HEK293T (cell line): ENCODE measurements at places on chromosomes 2 and 18.

- peak; percentile 32 for DNase-seq
Observed at GRCh38 chr2:137467246-137467862, 496.9 kb upstream of the HNMT start.

- DNase-seq, result no peak
Observed at GRCh38 chr2:111119822-111120252, 877 bp upstream of the BCL2L11 start.

GRCh38 chr2:9002637-9003365 is 683 bp downstream of the MBOAT2 start:
- peak; percentile 24 for DNase-seq

GRCh38 chr18:35050705-35051195 is 9.5 kb downstream of the MAPRE2 start:
- DNase-seq, result no peak

DNA sequence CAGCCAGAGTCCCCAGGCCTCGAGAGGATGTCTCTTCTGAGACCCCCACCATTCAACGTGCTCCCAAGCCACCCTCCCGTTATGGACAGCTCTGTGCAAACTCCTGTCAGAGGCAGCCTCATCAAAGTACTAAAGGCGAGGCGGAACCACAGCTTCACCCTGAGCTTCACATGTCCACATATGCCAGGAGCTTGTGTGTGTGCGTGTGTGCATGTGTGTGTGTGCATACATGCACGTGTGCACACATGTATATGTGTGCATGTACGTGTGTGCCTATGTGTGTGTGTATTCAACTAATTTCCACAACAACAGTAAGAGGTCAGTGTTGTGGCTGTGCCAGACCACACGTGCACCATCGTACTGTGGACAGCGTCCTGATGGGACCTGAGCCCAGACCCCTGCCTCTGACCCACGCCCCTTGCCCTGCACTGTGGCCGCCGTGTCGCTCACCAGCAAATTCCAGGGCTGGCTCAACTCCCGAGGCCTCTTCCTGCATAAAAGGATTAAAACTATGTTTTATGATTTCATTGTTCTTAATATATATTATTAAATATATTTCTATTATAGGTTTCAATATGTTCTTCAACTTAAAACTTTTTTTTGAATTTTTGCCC is 444.8 kb downstream of the EIPR1 start:
- no peak for DNase-seq

GRCh38 chr2:147468349-147468748 is 376.5 kb upstream of the ACVR2A start:
- DNase-seq, result no peak

DNA sequence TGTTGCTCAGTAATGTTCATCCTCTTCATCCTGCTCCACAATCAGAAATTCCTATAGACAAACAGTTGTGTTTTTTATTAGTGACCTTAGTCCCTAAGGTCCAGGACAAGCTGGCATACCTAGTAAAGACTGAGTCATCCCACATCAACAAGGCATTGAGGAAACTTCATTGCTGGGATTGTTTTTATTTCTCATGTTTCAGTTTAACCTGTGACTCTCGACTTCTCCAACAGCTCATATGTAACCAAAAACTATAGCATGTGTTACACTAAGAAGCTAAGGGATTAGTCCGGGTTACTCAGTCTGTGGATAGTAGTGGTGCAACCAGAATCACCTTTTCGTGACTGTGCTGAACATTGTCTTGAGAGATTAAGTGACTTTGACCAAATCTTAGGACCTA is 292.1 kb downstream of the RDH14 start:
- DNase-seq, result no peak

GRCh38 chr2:223437788-223438187 is 164.4 kb downstream of the SCG2 start:
- DNase-seq, result no peak

- DNase-seq, result no peak
Observed at GRCh38 chr2:28578774-28579173, 82.9 kb downstream of the PLB1 start.

- DNase-seq, result no peak
Observed at GRCh38 chr2:127072970-127073369, 34.0 kb downstream of the BIN1 start.

GRCh38 chr2:31469648-31470047 is 55.1 kb upstream of the XDH start:
- DNase-seq, result no peak

DNA sequence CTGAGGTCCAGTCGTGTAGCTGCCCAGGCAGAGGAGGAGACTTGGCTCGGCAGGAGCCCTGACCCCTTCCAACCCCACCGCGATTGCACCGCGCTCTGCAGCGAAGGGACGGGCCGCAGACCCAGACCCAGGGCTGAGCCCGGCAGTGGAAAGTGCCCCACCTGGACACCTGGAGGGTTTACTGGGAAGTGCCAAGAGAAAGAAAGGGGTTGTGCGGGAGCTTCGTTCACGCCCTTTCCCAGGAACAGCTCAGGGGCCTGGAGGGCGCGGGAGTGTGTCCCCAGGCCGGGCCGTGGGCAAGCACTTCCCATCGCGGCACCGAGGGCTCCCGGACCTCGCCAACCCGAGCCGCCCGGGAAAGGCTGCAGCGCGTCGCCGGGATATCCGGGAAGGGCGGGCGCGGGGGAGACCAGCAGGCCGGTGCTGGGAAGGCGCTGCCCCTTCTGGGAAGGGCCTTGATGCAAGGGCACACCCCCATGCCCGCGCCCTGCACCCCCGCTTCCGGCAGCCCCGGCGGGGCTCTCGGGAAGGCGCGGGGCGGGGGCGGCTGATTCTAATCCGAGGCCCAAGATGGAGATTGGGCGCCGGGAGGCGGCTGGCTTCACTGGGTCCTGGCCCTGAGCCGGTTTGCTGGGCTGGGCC is 36.1 kb upstream of the MRPL33 start:
- DNase-seq, result no peak

- DNase-seq, result no peak
Observed at GRCh38 chr2:195590861-195591205, 66.2 kb upstream of the SLC39A10 start.

- no peak for DNase-seq
Observed at GRCh38 chr2:65818873-65819451, 386.6 kb upstream of the SPRED2 start.

DNA sequence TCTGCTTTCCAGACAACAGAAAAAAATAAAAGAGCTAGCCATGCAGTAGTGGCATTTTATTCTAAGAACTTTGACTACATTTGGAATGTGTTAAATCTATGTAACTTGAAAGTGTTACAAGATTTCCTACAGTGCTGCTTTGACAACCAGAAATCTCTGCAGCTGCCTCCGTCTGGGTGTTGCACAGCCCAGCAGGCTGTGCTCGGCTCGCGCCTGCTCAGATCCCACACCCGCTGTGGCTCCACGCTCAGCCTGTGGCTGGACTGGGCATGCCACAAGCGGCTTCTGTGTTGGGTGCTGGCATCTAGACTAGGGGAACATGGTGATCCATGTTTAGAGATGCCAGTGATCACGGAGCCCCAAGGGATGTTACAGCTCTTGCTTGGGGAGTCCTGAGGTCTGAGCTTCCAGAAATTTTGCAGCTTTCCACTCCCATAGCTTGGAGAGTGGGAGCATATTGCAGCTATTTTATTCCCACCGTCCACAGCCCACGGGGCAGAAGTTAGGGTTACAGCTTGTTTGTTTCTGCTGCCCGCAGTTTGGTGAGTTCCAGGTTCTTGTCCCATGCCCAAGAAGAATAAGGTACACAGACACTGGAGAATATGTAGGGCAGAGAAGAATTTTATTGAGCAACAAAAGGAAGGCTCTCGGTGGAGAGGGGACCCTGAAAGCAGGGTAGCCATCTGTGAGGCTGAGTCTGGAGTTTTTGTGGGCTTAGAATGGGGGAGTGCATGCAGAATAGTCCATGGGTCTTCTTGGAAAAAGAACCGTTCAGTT is 44.1 kb downstream of the FAM171B start:
- no peak for DNase-seq

- DNase-seq, result no peak
Observed at GRCh38 chr2:160924936-160925353, 235.3 kb upstream of the TANK start.

- no peak for DNase-seq
Observed at GRCh38 chr2:196206804-196207203, 35.4 kb upstream of the STK17B start.
